Activated CD8-positive, alpha-beta memory T cell treated with anti-CD3 and anti-CD28 coated beads, Interleukin-2, amount 50 U/mL, for 48 hours (primary cell): ENCODE measurements at places on chromosomes 16 and 17.

- DNase-seq: no peak
Observed at GRCh38 chr16:23323224-23324030, 21.3 kb downstream of the SCNN1B start.

- DNase-seq: no peak
Observed at GRCh38 chr17:28749516-28750177, 5.8 kb downstream of the TRAF4 start.

GRCh38 chr17:38894276-38894675 lies 24.4 kb downstream of the LASP1 start:
- DNase-seq: no peak

DNA sequence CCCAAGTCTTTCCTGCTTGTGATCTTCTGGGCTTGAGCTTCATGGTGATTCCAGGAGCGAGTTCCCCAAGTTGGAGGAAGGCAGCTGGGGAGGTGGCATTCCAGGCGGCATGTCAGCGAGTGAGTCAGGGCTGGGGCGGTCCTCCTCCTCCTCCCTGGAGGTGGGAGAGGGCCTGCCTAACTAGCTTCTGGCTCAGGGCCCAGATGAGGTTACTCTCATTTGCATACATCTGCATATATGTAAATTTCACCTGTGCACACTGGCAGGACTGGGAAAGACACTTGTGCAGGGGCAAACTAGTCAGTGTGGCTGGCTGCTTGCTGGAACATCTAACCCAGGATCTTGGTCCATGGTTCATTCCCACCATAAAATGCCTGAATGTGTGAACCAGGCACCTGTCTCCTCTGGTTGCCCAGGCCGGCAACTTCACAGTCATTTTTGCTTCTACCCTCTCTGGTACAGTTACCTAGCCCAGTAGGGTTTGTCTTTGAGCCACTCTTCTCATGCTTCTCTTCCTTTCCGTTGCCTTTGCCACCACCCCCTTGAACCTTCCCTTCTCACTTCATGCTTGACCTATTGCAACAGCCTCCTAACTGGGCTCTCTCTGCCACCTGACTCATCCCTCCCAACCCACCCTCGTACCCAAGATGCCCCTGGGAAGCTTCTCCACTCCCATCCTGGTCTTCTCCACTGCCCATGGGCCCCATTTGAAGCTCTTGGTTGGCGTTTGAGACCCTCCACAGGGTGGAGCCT lies 9.6 kb upstream of the DLX4 start:
- no peak for DNase-seq

- no peak for DNase-seq
Observed at GRCh38 chr17:12376276-12376675, 289.4 kb upstream of the MYOCD start.

DNA sequence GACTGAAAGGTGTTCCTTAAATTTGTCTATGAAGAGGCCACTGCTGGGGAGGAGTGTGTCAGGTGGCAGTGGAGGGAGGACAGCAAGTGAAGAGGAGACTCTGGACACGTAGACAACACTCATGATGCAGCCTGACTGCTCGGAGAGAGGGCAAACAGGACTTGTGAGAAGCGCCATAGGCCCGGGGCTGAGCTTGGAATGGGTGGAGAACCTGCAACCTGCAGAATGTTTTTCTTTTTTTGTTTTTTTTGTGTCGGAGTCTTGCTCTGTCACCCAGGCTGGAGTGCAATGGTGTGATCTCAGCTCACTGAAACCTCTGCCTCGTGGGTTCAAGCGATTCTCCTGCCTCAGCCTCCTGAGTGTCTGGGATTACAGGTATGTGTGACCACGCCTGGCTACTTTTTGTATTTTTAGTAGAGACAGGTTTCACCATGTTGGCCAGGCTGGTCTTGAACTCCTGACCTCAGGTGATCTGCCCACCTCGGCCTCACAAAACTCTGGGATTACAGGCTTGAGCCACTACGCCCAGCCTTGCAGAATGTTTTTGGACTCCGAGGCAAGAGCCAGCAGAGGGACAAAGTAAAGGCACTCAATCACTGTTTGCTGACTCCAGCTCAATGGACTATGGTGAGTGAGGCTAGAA lies 18.9 kb upstream of the C17orf58 start:
- DNase-seq: no peak

DNA sequence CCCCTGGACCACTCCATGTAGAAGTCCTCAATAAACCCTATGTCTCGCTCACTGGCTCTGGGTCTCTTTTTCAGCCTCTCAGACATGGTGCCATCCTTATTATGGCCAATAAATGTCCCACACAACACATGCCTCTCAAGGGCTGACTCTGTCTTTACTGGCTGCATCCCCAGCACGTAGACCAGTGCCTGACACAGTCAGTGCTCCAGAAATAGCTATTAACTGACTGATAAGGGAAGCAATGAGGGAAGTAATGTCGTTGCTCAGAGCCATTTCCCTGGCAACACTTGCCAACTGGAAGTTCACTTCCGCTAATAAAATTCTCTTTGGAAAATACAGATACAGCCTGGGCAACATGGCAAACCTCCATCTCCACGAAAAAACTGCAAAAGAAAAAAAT lies 19.1 kb upstream of the APOH start:
- DNase-seq: no peak

DNA sequence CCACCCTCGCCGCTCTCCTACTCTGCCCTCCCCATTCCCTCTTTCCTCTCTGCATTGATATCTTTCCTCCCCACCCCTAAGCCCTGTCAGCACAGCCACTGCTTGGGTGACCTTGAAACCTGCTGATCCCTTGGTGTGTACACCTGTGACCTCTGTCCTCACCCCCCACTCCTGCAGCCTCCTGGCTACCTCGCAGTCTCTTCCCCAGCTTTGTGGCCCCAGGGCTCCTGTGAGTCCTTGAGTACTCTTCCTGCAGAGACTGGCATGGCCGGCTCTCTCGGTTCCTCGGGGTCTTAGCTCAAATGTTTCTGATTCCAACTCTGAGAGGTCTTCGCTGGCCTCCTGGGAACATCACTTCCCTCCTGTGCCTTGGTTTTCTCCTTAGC lies 31.7 kb downstream of the ADCY7 start:
- DNase-seq: no peak

- no peak for DNase-seq
Observed at GRCh38 chr16:17069681-17070080, 401.1 kb downstream of the XYLT1 start.

GRCh38 chr16:87877942-87878507 lies 8.7 kb upstream of the SLC7A5 start:
- DNase-seq: no peak
